Stimulated activated CD4-positive, alpha-beta T cell treated with anti-CD3 and anti-CD28 coated beads, Interleukin-2, amount 100 ng/mL, for 4 hours (primary cell): ENCODE measurements at places on chromosomes 5 and 9.

GRCh38 chr5:171857489-171857876 is 71.9 kb downstream of the SMIM23 start:
- no peak for DNase-seq

GRCh38 chr5:96751203-96752169 is 56.3 kb downstream of the ERAP1 start:
- no peak for DNase-seq

- DNase-seq = no peak
Observed at GRCh38 chr5:2334719-2335118, 416.8 kb downstream of the IRX2 start.

DNA sequence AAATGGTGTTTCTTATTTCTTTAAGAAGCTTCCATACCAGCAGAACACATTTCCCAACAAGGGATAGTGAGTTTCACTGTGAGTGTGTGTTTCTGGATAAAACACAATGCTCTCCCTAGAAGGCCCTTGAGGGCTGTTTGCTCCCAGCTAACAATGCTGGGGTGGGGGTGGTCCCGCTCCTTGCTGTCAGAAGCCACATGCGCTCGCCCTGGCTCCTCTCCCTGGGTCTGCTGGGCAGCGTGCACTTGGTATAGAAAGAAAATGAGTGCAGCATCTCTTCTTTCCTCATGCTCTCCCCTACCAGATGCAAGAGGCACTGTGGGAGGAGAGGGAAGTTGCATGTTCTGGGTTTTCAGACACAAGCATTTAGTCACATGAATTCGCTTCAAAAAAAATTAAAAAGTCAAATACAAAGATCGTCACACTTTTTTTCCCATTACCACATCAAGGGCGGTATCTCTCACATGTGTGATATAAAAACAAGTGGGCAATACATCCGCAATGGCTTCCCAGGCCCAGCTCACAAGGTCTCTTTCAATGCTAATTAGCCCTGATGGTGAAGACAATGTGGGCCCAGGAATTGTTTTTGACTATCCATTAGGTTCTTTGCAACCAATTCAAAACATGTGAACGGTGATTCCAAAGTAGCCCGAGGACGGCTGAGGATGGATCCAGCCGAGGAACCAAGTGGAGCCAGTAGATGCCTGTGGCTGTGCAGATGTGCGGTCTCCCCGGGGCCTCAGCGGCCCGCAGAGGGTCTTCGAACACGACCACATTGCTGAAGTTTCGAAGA is 603.6 kb downstream of the IRX1 start:
- DNase-seq = no peak
